Stimulated activated CD4-positive, alpha-beta T cell treated with anti-CD3 and anti-CD28 coated beads, Interleukin-15, amount 100 ng/mL, for 24 hours (primary cell): ENCODE measurements at places on chromosomes 13 and 19.
A peak's percentile ranks its signal among the peaks of the same experiment; 100 is the strongest.

GRCh38 chr13:50224534-50224933 lies 209.3 kb downstream of the KCNRG start:
- DNase-seq = peak; percentile 40

GRCh38 chr19:56071151-56071550 lies 49.9 kb downstream of the ZNF787 start:
- DNase-seq = no peak

DNA sequence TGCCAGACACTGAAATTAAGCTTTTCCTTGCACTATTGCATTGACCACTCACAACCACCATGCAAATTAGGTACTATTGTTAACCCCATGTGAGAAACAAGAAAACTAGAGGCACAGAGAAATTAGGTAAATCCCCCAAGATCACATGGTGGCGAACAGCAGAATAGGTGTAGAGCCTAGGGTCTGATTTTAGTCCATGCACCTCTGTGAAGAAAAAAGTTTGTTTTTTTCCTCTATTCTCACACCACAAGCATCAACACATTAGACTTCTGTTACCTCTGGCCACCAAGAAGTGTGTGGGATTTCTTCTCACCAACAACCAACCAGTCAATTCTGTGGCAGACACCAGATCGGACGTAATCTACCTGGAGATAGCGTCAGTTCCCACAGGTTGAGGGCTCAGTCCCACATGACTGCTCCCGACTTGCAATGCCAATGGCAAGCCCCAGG lies 391.9 kb downstream of the COG6 start:
- no peak for DNase-seq

DNA sequence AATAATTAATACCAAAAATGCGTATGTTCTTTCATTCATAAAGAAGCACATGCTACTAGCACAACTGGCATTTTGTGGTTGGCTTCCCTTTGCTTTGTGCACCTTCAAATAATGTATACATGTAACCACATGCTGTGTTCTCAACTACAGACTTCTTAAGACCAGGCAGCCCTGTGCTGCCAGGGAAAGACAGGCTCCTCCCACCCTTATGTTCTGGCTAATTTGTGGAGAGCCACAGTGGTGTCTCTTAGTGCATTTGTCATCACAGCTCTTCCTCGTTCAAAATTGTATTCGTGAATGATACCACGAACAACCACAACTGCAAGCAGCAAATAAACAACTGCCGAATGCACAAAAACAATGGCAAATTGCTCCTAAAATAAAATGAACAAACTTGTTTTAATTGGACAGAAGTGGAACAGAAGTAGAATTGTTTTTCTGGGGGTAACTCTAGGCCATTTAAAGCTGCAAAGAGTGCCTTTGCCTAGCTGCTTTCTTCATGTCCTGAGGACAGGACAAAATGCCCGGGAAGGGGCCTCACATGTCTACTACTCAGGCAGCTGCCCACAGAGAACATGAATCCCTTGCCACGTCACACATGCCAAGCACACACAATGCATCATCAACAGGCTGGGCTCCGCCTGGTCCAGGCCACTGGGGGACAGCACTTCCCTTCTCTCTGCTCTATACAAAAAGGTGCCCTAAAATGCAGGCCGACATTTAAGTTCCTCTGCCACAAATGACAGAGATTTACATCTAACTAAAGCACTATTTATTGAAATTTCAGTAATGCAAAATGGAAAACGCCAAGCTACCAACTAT lies 21.7 kb downstream of the IRS2 start:
- DNase-seq = peak; percentile 19

GRCh38 chr13:75309981-75310580 lies 171.9 kb downstream of the TBC1D4 start:
- no peak for DNase-seq

DNA sequence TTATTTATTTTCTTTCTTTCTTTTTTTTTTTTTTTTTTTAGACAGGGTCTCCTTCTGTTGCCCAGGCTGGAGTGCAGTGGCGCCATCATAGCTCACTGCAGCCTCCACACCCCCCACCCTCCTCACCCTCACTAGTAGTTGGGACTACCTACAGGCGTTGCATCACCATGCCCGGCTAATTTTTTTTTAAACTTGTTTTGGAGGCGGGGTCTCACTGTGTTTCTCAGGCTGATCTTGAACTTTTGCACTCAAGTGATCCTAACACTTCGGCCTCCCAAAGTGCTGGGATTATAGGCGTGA lies 33.6 kb downstream of the GJA3 start:
- DNase-seq = no peak

- peak; percentile 93 for DNase-seq
Measured at GRCh38 chr19:13839130-13839937, 37.6 kb upstream of the NANOS3 start.

GRCh38 chr19:30023330-30023729 lies 81.3 kb downstream of the URI1 start:
- DNase-seq = no peak

DNA sequence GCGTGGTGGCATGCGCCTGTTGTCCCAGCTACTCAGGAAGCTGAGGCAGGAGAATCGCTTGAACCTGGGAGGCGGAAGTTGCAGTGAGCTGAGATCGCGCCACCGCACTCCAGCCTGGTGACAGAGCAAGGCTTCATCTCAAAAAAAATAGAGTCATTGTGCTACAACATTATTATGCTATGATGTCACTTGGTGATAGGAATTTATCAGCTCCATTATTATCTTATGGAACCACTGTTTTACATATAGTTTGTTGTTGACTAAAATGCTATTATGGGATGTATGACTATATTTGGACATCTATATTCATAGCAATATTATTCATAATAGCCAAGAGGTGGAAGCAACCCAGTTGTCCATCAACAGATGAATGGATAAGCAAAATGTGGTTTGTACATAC lies 26.4 kb upstream of the SLC7A1 start:
- no peak for DNase-seq

- DNase-seq = peak; percentile 85
Measured at GRCh38 chr19:18478545-18479311, 40.8 kb upstream of the ISYNA1 start.

DNA sequence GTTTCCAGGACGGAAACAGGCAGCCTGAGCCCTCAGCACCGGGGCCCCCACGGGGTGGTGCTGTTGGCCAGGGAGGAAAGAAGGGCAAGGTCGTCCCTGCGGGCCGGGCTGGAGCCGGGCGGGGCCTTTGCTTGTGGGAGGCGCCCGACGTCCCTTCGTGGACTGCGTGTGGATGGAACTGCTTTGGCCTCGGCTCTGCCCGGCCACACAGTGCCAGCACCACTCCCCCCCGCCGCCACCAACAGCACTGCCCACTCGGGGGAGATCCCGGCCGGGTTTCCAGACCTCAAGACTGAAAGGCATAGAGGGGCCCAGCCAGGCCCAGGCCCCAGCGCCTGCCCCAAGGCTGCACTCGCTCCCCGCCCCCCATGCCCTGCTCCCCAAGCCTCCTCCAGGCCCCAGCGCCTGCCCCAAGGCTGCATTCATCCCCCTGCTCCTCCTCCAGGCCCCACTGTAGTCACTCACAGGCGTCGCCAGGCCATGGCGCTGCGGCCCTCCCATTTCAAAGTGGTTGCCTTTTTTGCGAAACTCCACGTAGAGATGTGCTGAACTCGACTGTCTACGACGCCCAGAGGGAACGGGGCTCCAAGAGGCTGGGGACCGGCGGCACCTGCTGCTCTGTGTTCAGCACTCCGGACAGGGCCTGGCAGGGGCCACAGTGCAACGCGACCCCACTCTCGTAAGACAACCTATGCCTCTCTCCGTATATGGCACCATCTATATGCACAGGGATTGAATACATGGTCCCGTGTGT lies 22.5 kb downstream of the C13orf46 start:
- peak; percentile 77 for DNase-seq

- DNase-seq = no peak
Measured at GRCh38 chr19:42555317-42555716, 27.0 kb upstream of the CEACAM1 start.

GRCh38 chr19:13505164-13505695 lies 1.0 kb downstream of the CACNA1A start:
- DNase-seq = no peak

GRCh38 chr19:55391191-55391670 lies 5.5 kb downstream of the RPL28 start:
- DNase-seq = no peak

- no peak for DNase-seq
Measured at GRCh38 chr13:31945202-31945961, 86.2 kb upstream of the FRY start.

GRCh38 chr13:32587811-32588170 lies 1.5 kb downstream of the PDS5B start:
- no peak for DNase-seq

DNA sequence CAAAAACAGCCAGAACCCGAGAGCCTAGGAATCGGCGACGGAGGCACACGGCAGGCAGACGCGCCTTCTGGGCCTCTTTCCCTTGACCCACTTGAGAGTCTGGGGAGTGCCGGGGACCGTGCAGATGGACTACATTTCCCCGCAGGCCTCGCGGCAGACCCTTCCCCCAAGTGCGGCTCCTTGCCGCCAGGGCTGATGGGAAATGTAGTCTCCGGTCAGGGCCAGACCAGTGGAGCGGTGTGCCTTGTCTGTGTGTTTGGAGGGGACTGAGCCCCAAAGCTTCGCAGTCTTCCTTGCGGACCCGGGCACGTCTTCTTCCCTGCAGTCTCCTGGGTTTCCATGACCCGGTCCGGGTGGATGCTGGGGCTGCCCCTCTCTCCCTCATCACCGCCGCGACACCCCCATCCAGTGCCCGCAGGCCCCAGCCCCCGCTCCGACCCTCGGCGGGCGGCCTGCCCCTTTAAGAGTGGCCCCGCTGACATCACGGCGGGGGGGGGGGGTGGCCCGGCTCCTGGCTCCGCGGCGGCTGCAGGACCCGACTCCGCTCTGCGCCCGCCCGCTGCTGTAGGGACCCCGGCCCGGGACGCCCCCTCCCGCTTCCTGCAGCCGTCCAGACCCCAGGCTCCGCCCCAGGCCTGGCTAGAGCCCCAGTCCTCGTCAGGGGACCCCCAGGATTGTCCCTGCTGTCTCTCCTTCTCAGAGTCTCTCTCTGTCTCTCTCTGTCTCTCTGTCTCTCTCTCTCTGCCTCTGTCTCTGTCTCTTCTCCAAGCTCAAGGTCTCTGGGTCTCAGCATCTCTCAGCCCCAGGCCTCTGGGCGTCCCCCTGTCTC lies 758 bp upstream of the CACNG7 start:
- peak; percentile 76 for DNase-seq

DNA sequence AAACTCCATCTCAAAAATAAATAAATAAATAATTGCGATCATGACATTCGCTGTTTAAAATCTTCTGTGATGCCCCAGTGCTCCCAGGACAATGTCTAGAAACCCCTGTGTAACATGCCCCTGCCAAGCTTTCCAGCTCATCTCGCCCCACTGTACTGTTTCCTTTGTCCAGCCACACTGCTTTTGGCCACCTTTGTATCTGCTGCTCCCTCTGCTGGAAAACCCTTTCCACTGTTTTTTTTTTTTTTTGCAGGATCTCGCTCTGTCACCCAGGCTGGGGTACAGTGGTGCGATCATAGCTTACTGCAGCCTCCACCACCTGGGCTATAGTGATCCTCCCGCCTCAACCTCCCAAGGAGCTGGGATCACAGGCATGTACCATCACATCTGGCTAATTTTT lies 7.5 kb downstream of the PLAUR start:
- no peak for DNase-seq

DNA sequence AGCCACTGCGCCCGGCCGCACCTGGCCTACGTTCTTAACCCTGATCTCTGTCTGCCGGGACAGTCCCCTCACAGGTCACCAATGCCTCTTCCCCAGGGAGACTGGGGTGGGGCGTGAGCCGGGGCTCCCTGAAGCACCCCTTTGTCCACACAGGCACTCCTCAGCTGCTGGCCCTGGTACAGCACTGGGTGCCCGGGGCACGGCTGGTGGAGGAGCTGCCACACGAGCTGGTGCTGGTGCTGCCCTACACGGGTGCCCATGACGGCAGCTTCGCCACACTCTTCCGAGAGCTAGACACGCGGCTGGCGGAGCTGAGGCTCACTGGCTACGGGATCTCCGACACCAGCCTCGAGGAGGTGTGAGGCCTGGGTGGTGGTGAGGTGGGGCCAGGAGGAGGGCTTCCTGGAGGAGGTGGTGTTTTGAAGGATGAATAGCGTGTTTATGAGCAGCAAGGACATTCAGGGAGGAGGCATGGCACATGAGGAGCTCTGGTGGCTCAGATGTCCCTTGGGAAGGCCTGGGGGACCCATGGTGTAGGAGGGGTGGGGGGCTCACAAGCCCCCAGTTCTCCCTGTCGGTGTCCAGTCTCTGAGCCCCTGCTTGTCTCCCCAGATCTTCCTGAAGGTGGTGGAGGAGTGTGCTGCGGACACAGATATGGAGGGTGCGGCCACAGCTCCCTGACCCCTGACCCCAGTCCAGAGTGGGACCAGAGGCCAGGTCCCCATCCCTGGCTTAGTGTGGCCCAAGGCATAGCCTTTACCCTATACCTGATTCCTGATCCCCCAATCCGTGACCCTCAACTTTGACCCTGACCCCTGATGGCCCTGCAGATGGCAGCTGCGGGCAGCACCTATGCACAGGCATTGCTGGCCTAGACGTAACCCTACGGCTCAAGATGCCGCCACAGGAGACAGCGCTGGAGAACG lies 13.5 kb upstream of the ARHGAP45 start:
- no peak for DNase-seq

DNA sequence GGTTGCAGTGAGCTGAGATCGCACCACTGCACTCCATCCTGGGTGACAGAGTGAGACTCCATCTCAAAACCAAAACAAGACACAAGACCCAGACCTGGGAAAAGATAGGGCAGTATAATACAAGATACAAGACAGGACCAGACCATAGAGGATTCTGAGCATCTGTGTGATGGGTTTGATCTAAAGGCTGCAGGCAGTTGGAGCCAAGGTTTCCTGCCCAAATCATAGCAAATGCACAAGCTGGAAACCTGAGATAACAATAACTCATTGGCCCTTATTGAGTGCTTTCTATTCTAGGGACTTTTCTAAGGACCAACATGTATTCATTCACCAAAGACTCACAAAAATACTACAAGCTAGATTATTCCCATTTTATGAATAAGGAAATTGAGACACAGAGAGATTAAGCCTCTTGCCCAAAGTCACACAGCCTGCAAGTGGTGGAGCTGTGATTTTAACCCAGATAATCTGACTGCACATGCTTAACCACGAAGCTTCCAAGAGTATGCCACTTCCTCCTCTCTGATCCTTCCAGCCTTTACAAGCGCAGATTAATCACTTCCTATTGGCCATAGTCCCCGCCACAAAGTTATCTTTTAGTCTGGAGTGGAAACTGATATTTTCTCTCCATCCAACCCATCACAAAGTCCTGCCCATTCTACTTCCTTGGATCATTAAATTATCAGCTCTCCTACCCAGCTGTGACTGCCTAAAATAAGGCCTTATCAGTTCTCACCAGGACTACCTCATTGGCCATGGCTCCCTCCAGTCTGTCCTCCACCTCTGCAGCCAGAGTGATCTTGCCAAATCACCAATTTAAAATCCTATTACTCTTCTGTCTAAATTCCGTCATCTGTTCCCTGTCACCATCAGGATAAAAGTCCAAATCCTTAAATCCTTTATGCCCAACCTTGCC lies 147.2 kb downstream of the FLT1 start:
- DNase-seq = no peak

DNA sequence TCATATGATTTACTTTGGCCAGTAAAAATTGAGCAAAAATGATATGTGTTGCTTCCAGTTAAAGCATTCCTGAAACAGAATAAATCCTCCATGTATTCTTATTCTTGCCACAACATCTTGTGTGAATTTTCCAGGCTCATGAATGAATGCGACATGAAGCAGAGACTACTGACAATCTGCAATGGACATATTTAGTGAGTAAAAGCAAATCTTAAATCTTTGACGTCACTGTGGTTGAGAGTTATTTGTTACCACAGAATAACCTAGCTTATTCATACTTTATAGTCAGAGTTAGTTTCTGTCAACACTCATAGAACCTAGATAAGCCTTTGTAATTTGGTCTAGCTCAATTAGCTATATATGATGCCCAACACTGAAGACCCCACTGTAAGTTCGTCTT lies 1443.1 kb downstream of the PCDH9 start:
- DNase-seq = no peak
